Stimulated activated CD4-positive, alpha-beta T cell treated with anti-CD3 and anti-CD28 coated beads, Interleukin-12 subunit alpha, Interleukin-12 subunit beta, amount 100 ng/mL, for 4 hours (primary cell): ENCODE measurements at places on chromosomes 4 and X.

DNA sequence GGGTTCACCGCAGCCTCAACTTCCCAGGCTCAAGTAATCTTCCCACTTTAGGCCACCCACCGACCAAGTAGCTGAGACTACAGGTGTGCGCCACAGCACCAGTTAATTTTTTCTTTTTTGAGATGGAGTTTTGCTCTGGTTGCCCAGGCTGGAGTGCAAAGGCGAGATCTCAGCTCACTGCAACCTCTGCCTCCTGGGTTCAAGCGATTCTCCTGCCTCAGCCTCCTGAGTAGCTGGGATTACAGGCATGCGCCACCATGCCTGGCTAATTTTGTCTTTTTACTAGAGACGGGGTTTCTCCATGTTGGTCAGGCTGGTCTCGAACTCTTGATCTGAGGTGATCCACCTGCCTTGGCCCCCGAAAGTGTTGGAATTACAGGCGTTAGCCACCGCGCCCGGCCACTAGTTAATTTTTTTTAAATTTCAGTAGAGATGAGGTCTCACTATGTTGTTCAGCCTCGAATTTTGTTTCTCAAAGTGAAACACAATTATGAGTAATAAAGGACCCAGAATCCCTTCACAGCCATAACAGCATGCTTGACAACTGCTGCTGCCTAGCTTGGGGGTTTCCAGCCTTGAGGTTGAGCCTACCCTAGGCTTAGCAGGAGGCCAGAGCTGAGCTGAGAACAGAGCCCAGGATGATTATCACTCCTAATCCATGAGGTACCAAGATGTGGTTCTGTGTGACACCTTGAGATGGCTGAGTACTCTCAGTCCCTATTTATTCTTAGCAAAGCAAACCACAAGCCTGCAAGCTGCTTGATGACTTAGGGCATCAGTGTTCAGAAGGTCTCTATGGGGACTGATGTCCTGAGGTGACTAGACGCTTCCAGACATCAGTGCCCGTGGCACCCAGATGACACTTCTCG, 41.6 kb upstream of the NKRF start:
- DNase-seq = peak; percentile 40

- no peak for DNase-seq
These were observed 41.8 kb downstream of the FGF13 start for GRCh38 chrX:138669693-138670092.

GRCh38 chr4:55312489-55313101, 33.4 kb upstream of the SRD5A3 start:
- no peak for DNase-seq

DNA sequence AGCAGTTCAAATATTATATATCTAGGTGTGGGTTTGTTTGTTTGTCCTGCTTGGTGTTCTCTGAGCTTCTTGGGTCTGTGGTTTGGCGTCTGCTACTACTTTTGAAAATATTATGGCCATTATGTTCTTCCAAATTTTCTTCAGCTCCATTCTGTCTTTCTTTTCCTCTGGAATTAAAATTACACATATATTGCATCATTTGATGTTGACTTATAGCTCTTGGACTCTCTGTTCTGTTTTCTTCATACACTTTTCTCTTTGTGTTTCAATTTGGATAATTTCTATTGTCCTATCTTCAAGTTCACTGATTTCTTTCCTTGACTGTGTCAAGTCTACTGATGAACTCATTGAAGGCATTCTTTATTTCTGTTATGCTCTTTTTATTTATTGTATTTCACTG, 65.2 kb upstream of the ZNF81 start:
- DNase-seq = no peak

- DNase-seq = no peak
These were observed 87.7 kb downstream of the FAM53A start for GRCh38 chr4:1596393-1596792.

GRCh38 chr4:3221996-3222395, 27.0 kb upstream of the MSANTD1 start:
- no peak for DNase-seq

DNA sequence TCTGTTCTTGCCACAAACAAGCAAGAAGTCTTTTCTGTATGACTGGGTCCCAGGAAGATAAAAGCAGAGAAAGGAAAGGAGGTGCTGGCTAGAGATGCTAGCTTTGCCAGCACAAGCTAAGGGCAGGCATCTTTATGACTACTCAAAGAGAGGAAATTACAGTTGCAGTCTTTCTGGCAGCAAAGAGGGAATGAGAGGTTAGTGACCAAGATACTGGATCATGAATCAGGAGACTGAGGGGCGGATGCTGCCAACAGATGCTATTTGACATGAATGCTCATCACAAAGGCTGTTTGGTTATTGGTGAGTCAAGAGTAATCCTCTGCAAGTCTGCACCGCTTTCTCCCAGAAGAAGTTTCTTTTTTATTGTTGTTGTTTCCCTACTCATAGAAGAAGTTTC, 5.5 kb upstream of the XIAP start:
- no peak for DNase-seq

- no peak for DNase-seq
These were observed 444.8 kb upstream of the SLIT2 start for GRCh38 chr4:19806865-19807264.
